NCI-H774 (cell line): ENCODE measurements at places on chromosomes 3 and 15.

GRCh38 chr3:194489736-194490612, 3.2 kb upstream of the ATP13A3 start:
- no peak for DNase-seq

DNA sequence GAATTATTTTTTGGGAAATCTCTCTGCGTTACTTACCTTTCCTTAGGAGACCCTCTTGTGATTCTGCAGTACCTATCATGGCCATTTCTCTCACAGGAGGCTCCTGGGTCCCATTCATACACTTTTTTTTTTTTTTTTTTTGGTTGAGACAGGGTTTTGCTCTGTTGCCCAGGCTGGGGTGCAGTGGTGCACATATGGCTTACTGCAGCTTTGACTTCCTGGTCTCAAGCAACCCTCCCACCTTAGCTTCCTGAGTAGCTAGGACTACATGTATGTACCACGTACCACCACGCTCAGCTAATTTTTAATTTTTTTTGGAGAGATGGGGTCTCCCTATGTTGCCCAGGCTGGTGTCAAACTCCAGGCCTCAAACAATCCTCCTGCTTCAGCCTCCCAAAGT, 36.1 kb downstream of the TRAK1 start:
- no peak for DNase-seq

DNA sequence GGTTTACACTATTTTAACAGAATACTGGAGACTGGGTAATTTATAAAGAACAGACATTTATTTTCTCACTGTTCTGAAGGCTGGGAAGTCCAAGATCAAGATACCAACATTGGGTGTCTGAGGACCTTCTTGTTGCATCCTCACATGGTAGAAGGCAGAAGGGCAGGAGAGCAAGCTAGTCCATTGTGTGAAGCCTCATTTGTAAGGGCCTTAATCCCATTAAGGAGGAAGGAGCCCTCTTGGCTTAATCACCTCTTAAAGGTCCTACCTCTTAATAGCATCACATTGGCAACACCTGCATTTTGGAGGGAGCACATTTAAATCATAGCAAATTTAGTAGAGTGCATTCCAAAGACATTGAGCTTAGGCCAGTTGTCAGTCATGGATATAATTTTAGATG, 26.2 kb downstream of the UBE2Q2 start:
- DNase-seq: no peak

DNA sequence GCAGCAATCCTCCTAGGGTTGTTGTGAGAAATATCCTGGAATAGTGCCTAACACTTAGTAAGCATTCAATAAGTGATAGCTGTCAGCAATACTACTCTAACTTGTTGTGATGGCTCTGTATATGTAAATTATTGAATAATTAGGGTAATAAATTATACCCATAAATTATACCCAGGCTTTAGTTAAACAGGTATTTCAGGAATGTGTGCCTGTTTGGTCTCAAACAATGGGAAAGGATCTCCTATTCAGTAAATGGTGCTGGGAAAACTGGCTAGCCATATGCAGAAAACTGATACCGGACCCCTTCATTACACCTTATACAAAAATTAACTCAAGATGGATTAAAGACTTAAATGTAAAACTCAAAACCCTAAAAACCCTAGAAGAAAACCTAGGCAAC, 14.8 kb upstream of the ARNT2 start:
- no peak for DNase-seq

DNA sequence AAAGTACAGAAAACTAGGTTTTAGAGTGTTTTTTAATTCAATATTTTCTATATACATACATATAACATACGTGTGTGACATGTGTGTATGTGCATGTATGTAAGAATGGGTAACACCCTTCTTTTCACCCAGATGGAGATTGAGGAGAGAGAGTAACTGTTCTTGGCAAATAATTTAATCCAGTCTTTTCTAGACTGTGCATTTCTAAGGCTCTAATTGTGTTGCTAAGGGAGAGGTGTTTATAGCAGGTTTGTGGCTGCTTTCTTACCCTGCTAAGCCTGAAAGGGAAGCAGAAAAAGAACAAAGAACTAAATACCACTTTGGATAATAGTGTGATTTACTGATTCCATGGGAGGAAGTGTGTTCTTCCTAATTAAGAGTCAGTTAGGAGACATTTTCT, 46.0 kb upstream of the ALDH1L1 start:
- DNase-seq: no peak

- no peak for DNase-seq
Measured at GRCh38 chr3:186209810-186210752, 101.2 kb upstream of the ETV5 start.

- DNase-seq: no peak
Measured at GRCh38 chr3:167691366-167691765, 37.6 kb upstream of the WDR49 start.
